IMR-90 (cell line): ENCODE measurements at places on chromosomes 1 and 21. TPM values are rescaled to one million over a fixed set of nuclear protein-coding genes. Genes with fewer than 3 reads are reported as not detected.

GRCh38 chr1:233090746-233091494 is 140.5 kb downstream of the NTPCR start:
- peaks cover 2% of the 10 kb centered on the region for H3K36me3 ChIP-seq
- no peak overlapping the region for H3K4me3 ChIP-seq
- no peak for DNase-seq
- H3K27ac ChIP-seq: no peak overlapping the region
- no peaks in the 10 kb centered on the region for H3K4me1 ChIP-seq

Gene CR1
- polyA plus RNA-seq: not detected in 2 replicates

DNA sequence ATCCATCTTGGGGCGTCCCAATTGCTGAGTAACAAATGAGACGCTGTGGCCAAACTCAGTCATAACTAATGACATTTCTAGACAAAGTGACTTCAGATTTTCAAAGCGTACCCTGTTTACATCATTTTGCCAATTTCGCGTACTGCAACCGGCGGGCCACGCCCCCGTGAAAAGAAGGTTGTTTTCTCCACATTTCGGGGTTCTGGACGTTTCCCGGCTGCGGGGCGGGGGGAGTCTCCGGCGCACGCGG is 282 bp upstream of the SOD1 start:
- peak overlapping the region; percentile 54 for H3K4me3 ChIP-seq
- H3K36me3 ChIP-seq: peaks cover 8% of the 10 kb centered on the region
- no peaks in the 10 kb centered on the region for H3K27me3 ChIP-seq
- no peaks in the 10 kb centered on the region for H3K4me1 ChIP-seq
- DNase-seq: no peak
- H3K27ac ChIP-seq: 0 out of 2 replicates have a peak overlapping the region, but pooled peaks have one; percentile 23

DNA sequence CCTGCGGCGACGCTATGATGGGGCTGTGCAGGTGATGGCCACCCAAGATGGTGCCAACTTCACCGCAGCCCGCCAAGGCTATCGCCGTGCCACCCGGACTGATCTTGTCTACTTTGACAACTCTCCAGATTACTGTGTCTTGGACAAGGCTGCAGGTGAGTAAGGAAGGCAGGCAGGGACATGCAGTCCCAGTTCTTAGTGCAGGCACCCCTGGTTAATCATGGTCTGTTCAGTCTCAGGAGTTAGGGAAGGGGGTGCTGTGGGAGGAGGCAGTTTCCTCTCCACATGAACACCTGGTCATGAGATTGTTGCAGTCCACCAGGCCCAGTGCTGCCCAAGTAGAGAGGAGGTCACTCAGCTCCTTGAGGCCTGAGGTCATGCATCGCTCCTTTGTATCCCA is 8.5 kb downstream of the WNT2B start:
- H3K4me1 ChIP-seq: peaks cover 33% of the 10 kb centered on the region
- H3K4me3 ChIP-seq: no peak overlapping the region
- no peak overlapping the region for H3K27ac ChIP-seq
- no peak for DNase-seq
- peaks cover 5% of the 10 kb centered on the region for H3K27me3 ChIP-seq

Gene ATP6V1G3
- polyA plus RNA-seq: not detected in 2 replicates

DNA sequence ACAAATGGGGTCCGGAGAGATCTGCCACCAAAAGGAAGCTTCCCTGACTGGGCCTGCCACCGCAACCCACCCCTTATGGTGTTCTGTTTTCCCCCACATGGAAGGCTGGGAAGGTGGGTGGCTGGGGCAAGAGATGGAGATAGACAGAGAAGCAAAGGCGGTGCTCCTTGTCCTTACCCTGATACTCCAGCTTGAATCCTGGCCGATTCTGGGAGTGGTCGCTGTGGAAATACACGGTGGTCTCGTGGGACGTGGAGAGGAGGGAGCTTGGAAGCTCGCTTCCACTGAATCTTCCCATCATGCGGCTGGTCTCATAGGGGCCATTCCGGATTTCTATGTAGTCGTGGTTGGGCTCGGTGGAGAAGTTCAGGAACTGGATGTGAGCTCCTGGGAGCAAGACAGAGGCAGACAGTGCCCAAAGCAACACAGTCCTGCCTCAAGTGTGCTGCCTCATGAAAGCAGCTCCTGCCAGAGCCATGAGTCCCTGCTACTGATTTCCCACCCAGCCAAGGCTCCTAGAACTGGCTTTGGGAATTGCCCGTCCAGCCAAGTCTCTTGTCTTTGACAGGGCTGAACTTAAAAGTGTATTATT is 138.5 kb downstream of the ZSCAN20 start:
- no peak overlapping the region for H3K4me3 ChIP-seq
- DNase-seq: no peak
- no peaks in the 10 kb centered on the region for H3K4me1 ChIP-seq
- no peaks in the 10 kb centered on the region for H3K36me3 ChIP-seq
- H3K27me3 ChIP-seq: peaks cover 4% of the 10 kb centered on the region

GRCh38 chr1:5742801-5743200 is 249.4 kb downstream of the NPHP4 start:
- no peak overlapping the region for H3K27ac ChIP-seq
- H3K36me3 ChIP-seq: no peaks in the 10 kb centered on the region
- no peaks in the 10 kb centered on the region for H3K27me3 ChIP-seq
- H3K4me3 ChIP-seq: no peak overlapping the region
- DNase-seq: no peak

DNA sequence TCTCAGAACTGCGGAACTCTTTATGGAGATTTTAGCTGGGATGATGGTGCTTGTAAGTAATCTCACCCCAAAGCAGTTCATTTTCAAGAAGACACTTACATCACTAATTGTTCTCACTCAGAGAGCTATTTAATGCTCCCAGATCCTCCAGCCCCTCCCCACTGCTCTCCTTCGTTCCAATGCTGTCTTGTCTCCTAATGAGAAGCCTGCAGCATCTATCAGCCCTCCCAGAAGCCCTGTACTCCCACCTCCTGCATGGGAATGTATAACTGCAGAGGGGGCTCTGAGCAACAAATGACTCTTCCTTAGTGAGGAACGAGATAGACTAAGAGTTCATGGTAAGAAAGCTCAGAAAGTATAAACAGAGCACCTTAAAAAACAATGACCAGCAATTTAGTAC is 377.4 kb upstream of the RUNX1 start:
- no peak for DNase-seq
- H3K27ac ChIP-seq: no peak overlapping the region
- H3K27me3 ChIP-seq: no peaks in the 10 kb centered on the region

DNA sequence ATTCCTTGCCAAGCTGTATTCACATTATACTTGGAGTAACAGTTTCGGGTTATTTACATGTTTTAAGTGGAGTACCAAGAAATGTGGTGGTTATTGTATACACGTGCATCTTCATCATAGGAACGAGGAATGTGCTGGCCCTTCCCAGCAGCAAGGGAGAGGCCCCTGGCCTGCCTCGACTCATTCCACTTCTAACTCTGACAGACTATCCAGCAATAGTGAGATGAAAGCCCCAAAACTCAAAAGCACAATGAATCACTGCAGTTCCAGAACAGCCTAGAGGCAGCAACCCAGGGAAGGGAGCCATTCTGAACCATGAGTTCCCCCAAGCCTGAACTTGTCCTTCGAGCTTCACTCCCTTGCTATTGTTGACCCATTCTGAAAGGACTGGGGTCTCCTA is 23.1 kb downstream of the FAM89A start:
- peaks cover 10% of the 10 kb centered on the region for H3K36me3 ChIP-seq
- H3K27me3 ChIP-seq: no peaks in the 10 kb centered on the region
- no peak for DNase-seq
- H3K4me1 ChIP-seq: peaks cover 9% of the 10 kb centered on the region

- H3K4me3 ChIP-seq: no peak overlapping the region
- no peak overlapping the region for H3K27ac ChIP-seq
- peaks cover 3% of the 10 kb centered on the region; the same call in 1 of the 2 replicates for H3K27me3 ChIP-seq
- no peaks in the 10 kb centered on the region for H3K4me1 ChIP-seq
Measured at GRCh38 chr1:206526064-206526911, 19.0 kb downstream of the RASSF5 start.

DNA sequence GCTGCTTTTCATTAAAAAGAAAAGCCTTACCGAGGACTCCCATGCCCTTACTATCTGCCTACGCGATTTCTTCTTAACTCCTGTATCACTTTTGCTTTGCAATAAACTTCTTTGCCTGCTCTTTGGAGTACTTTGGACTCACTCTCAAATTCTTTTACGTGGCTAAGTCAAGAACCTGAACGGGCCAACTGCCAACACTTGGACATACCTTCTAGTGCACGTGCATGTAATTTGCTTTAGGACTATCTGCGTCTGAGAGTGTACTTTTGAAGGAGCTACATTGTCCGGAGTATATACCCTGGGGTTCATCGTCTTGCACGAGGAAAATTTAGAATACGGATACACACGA is 3.6 kb upstream of the OTUD3 start:
- H3K36me3 ChIP-seq: no peaks in the 10 kb centered on the region
- peaks cover 2% of the 10 kb centered on the region; the same call in 1 of the 2 replicates for H3K27me3 ChIP-seq
- no peak for DNase-seq
- peaks cover 3% of the 10 kb centered on the region; the same call in 1 of the 2 replicates for H3K4me1 ChIP-seq

DNA sequence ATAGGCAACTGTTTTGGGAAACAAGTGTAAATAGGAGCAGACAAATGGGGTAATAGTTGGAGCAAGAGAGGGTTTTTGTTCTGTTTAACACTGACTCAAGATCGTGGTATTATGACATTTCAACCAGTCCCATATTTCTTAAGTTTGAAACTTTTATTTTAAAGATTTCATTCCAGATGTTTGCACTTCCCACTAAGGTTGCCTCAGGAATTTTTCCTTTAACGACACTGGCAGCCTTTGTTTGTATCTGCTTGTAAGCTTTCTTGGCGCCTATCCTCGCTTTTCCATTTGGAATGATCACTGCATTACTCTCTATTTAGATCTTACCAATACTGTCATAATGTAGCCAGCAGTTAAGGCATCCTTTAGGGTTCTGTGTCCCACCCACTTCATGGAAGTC is 67.7 kb downstream of the ALG6 start:
- DNase-seq: peak; percentile 7
- no peak overlapping the region for H3K27ac ChIP-seq
- H3K4me1 ChIP-seq: no peaks in the 10 kb centered on the region
- no peaks in the 10 kb centered on the region for H3K27me3 ChIP-seq
